Stimulated activated CD4-positive, alpha-beta T cell treated with anti-CD3 and anti-CD28 coated beads, Interleukin-4, amount 100 ng/mL, for 48 hours (primary cell): ENCODE measurements at places on chromosomes 13 and 19.

GRCh38 chr19:31092274-31092673 is 257.0 kb downstream of the TSHZ3 start:
- DNase-seq = no peak

DNA sequence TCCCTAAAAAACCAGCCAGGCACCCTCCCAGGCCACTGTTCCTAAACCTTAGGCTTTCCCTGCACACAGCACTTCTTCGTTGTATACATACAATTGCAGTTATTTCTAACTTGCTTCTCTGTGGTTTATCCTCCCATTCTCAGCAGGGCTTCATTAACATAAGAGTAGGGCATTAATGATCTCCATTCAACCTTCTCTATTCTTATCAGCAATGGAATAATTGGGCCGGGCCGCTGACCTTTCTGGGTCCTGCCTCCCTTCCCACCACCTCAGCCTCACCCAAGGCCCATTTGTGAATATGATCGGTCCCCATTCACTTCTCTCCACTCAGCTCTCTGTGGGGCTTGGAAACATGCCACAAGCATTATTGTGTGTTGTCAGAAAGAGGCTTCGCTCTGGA is 184.2 kb downstream of the SUCLA2 start:
- DNase-seq = no peak

DNA sequence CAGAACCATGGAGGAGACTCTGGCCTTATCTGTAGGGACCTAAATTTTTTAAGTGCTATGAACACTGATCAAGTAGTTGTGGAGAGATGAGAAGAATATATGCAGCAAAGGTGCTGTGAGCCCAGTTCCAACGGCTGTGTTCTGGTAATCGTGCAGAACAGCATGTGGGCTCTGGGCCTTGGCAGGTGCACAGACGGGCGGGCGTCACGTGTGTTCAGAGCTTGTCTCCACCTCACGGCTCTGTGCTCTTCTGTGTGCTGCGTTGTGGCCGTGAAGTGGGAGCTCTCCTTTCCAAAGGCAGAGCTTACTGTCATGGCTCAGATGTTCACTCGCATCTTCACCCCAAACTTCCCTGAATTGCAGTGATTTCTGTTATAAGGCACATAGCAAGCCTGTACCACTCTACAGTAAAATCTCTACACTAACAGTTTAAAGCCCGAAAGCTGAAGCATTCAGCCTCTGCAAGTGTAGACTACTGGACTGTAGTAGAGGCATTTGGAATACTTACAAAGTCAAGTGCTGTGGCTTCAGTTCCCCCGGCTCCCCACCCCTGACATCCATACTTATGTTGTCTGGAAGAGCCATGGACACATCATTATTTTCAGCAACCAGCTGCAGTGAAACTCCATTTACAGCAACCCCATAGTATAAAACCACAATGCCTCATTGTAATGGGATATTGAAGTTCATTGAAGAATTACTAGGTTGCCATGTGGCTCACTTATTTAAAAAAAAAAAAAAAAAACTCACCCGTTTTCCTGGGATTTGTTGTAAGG is 27.5 kb upstream of the TEX29 start:
- DNase-seq = no peak

GRCh38 chr19:31303262-31303815 is 45.9 kb downstream of the TSHZ3 start:
- DNase-seq = no peak
